ENCODE measurements at places on chromosomes 5 and 9.

DNA sequence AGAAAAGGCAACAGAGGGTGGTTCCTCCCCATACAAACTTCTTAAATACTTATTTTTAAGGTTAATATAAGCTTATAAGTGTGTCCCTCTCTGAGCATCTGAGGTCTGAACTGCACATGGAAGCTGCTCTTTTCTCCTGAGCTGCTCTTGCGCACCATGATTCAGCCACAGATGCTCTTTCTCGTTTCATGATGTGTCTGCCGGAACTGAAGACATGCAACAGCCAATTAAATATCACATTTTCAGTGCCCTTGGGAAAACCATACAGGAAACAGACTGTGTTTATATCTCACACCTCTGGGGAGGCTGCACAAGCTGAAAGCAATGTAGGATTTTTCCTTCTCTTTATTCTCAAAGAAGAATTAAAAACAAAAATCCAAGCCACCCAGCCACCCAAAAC, 96.8 kb upstream of the NREP start:
- DNase-seq, result no peak

DNA sequence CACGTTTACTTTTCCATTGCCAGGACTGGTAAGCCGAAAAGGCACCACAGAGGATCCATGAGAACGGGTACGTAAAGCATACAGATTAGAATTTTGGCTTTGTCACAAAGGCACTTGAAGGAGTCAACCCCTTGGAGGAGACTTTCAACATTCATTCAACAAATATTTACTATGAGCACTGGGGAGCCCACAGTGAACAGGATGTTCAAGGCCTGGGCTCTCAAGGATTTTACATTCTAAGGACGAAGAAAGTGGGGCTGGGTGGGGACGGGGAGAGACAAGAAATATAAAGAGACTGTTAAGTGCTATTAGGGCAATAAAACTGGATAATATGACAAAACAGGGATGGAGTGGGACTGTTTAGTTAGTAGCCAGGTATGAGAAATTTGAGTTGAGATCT, 66.0 kb downstream of the KLF4 start:
- DNase-seq, result no peak

GRCh38 chr9:100112677-100113336, 13.8 kb downstream of the INVS start:
- DNase-seq, result no peak

DNA sequence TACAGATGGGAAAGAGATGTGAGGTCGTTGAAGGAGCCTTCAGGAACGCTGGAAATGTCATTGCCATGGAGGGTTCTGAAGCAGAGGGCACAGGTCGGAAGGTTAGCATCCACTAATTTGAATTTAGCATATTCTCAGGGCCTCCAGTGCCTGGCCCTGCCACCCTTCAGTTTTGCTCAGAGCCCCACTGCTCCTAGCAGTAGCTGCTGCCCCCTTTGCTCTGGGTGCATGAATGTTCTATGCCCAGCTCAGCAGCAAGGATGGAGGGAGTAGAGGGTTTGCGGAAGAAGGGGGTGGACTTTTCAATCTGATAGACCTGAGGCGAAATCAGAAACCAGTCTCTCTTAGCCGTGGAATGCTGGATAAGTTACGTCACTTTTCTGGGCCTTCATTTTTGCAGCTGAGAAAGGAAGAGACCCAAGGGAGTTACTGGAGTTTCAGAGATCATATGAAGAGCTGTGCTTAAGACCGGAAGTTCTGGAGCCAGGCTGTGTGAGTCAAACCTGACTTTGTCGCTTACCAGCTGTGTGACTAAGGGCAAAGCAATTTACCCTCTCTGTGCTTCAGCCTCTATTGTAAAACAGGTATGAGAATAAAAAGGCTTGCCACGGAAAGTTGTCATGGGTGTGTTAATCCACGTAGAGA, 133.2 kb upstream of the PANK3 start:
- DNase-seq, result no peak

DNA sequence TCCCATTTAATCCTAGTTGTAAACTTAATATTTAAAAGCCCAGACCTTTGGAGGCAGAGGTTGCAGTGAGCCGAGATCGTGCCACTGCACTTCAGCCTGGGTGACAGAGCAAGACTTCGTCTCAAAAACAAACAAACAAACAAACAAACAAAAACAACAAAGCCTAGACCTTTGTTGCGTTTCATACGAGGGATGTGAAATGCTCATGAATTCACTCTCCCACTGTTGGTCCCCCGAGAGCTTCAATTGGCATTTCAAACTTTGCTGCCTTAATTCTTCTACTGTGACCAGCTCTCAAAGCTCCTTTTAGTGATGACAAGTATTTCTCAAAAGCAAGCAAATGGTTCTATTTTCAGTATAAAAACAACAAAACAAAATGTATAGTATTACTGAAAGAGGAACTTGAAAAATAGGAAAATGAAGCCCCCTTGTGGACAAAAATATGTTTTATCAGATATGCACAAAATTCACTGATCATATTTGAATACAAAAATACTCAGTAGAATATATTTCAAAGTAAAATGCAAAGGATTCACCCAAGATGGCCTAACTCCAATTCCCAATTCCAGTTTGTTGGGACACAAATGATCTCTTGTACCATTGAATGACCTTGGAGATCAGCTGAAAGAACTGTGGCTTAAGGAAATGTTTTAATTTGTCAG, 140.4 kb downstream of the ESM1 start:
- no peak for DNase-seq

GRCh38 chr5:93161661-93162654, 419.1 kb downstream of the NR2F1-AS1 start:
- no peak for DNase-seq

GRCh38 chr5:117414926-117415325, 840.3 kb upstream of the SEMA6A start:
- DNase-seq, result no peak

Measured in right renal cortex interstitium (tissue), 3 donors.